ENCODE measurements at places on chromosomes 2 and 18.
A peak's percentile ranks its signal among the peaks of the same experiment; 100 is the strongest.

- no peak for DNase-seq
Measured at GRCh38 chr2:65465124-65465523, 32.7 kb upstream of the SPRED2 start.

- DNase-seq: no peak
Measured at GRCh38 chr18:11785444-11786055, 65.7 kb upstream of the CHMP1B start.

GRCh38 chr2:48471048-48471474 lies 58.9 kb upstream of the STON1 start:
- peak; percentile 20 for DNase-seq

- no peak for DNase-seq
Measured at GRCh38 chr2:156901373-156902031, 356.0 kb upstream of the GALNT5 start.

GRCh38 chr2:48209214-48209885 lies 303.1 kb upstream of the FBXO11 start:
- DNase-seq: no peak

DNA sequence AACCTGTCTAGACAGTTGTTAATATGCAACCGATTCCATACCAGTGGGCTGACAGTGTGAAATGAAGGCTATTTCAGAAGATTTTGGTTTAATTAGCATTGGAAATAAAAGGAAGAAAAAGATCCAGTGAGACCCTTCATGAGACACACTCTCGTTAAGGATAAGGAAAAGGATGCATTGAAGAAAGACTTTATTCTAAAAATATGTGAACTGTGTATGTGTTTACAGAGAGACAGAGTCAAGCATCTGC lies 2.1 kb downstream of the KLF7 start:
- no peak for DNase-seq

DNA sequence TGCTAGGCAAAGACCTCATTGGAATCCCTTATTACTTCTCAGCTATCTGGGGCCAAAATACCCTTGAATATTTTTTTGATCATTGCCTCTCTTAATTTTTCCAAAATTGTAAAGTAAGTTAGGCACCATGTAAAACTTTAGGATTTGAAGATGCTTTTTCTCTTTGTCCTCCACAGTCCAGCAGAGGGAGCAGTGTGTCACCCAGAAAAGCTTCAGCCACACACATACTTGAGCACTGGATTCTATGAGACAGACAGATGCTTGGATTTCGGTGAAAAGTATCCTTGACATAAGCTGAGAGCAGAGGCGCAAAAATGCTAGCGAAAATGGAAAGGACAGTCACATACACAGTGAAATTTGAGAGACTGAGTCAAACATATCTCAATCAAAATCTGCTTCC lies 74.7 kb upstream of the KCNJ3 start:
- DNase-seq: peak; percentile 36

GRCh38 chr18:23627321-23627720 lies 35.4 kb downstream of the ANKRD29 start:
- no peak for DNase-seq

- no peak for DNase-seq
Measured at GRCh38 chr2:114684403-114684802, 242.0 kb downstream of the DPP10 start.

- peak; percentile 80 for DNase-seq
Measured at GRCh38 chr18:58863539-58864145, 1.0 kb upstream of the ZNF532 start.

DNA sequence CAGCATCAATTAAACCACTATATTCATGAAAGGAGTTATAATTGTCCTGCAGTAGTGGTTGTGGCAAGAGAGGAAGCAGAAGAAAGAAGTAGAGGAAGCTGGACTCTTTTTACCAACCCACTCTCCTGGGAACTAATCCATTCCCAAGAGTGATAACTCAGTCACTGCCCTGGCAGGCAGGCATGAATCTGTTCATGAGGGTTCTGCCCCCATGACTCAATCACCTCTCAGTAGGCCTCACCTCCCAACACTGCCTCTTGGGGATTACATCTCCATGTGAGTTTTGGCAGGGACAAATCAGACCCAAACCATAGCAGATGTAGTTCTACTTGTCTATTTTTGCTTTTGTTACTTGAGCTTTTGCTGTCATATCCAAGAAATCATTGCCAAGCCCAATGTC lies 232.7 kb upstream of the MAP2 start:
- DNase-seq: no peak

GRCh38 chr2:153047220-153047619 lies 328.8 kb downstream of the ARL6IP6 start:
- DNase-seq: no peak

GRCh38 chr18:47120428-47120827 lies 29.9 kb downstream of the HDHD2 start:
- no peak for DNase-seq

DNA sequence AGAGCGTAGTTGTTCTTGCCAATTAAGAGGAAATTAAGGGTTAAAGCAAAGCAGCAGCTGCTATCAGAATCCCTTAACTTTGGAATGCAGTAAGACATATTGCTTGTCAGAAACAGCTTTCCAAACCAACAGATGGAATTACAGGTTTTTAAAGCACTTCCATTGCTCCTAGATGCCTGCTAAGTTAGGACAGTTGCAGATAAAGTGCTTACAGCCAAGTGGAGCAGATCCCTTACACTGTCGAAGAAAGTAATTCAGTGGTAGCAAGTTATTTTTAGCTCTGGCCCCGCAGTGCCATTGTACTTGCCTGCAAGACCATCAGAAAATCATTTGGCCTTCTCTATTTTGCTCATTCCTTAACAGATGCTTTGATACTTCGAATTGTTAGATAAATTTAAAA lies 5.4 kb downstream of the PDK1 start:
- DNase-seq: no peak

DNA sequence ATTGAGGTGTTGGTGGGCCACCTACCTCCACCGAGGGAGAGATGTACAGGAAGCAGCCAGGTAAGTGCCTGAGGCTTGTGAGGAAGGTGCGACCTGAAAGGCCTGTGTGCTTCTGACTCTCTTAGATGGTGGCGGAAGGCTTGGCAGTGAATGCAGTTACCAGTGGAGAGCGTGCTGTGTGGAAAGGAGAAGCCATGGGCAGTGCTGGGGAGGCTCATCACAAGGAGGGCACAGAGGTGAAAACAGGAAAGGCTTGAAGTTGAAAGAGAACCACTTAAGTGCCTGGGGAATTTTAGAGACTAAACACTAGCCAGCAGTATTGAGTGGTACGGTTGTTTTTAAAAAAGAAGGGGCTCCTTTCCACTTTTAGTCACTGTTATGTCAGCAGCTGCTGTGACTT lies 130.9 kb downstream of the ZNF407 start:
- no peak for DNase-seq

GRCh38 chr2:142594935-142595334 lies 282.5 kb upstream of the KYNU start:
- DNase-seq: no peak
